ENCODE measurements at places on chromosomes 12 and 14.

DNA sequence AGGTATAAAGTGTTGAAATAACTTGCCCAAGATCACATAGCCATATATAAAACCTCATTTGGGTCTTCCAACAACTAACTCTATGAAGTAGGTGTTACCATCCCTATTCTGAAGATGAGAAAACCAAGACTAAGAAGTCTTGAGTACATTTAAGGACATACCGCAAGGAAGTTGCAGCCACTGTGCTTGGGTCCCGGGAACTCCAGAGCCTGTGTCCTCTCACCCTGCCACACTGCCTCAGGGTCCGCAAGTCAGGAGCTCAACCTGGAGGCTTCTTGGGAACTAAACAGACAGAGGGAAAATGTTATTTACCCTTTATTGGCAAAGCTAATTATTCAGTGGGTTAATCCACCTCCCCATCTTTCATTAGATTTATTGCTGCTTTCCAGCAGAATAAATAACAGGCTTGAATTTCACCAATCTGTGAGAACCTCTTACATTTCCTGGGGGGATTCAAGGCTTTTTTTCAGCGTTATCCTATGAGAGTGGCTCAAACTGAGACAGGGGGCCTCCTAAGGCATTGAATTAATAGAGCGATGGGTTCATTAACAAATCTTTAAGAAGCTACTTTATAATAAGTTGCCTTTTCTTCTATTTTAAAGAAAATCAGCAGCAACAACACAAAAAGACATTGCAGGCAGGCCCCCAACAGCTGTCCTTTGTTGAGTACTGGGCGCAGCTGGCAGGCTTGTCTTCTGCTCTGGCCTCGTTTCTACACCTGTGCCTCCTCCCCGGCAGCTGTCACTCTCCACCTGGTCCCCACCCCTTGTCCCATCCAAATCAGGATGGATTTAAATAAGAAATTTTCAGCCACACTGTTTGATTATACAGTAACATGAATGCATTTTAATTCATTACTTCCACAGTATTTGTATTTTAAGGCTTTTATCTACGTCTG lies 25.3 kb downstream of the PHLDA1 start:
- DNase-seq = no peak

GRCh38 chr12:105986779-105987684 lies 151.7 kb downstream of the NUAK1 start:
- no peak for DNase-seq

GRCh38 chr12:128914908-128915563 lies 61.8 kb downstream of the GLT1D1 start:
- no peak for DNase-seq

DNA sequence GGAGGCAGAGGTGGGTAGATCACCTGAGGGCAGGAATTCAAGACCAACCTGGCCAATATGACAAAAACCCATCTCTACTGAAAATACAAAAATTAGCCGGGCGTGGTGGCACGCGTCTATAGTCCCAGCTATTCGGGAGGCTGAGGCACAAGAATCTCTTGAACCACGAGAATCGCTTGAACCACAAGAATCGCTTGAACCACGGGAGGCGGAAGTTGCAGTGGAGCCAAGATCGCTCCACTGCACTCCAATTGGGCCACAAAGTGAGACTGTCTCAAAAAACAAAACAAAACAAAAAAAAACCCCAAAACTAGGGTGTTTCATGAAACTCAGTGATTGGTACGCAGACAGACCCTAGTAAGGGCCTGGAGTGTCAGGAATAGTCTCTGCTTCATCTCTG lies 6.4 kb upstream of the ARF6 start:
- no peak for DNase-seq

GRCh38 chr12:6038160-6038559 lies 86.3 kb downstream of the VWF start:
- peak; percentile 39 for DNase-seq

DNA sequence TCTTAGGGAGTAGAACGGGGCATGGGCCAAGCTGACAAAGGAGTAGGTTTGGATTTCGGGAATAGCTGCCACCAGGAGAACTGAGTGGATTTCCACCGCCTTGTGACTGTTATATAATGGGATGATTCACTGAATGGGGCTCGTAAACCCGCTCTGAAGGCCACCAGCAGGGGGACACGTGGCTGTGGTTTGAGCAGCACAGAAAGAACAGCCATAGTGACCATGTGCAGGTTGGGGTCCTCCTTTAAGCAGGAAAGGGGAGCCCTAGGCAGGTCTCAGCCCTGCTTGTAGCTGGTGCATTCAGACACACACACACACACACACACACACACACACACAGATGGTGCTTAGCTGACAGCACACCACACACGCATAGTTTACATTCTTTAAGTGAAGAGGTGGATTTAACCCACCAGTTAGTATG lies 8.6 kb upstream of the ASB2 start:
- no peak for DNase-seq

DNA sequence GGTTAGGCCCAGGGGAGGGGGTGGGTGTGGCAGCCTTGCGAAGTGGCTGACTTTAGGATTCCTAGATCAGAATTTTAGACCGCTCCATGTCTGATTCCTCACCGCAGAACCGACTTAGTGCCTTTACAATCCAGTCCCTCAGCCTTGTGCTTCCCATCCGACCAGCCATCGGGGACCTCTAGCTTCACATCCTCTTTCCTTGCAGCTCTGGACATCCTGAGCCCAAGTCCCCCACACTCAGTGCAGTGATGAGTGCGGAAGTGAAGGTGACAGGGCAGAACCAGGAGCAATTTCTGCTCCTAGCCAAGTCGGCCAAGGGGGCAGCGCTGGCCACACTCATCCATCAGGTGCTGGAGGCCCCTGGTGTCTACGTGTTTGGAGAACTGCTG lies 557 bp downstream of the COPS7A start:
- no peak for DNase-seq
